ENCODE measurements at places on chromosomes 6 and 20. TPM values are rescaled to one million over a fixed set of nuclear protein-coding genes. Genes with fewer than 3 reads are reported as not detected.

Gene SLC16A10
- 8.3 TPM for total RNA-seq

Gene LY6G6D
- total RNA-seq, result not detected

Gene ZBTB24
- total RNA-seq, result 11.3 TPM

Gene PGC
- 1.2 TPM for total RNA-seq

- no peak for DNase-seq
These were observed 453.5 kb upstream of the SULF2 start for GRCh38 chr20:48238781-48239180.

Measured in HCT116 (cell line).